Mucosa of descending colon (tissue), 3 donors: ENCODE measurements at places on chromosomes 6 and 20. TPM values are rescaled to one million over a fixed set of nuclear protein-coding genes. Genes with fewer than 3 reads are reported as not detected.

GRCh38 chr20:19903168-19903811 is 113.9 kb upstream of the NAA20 start:
- peak; percentile 43 for DNase-seq

- DNase-seq, result no peak
These were observed 714.5 kb upstream of the EYS start for GRCh38 chr6:66421570-66421969.

The SGK1 gene
- total RNA-seq, result 492 TPM

The HLA-DQB2 gene
- not detected for total RNA-seq

The UST gene
- 16.2 TPM for total RNA-seq

The THEMIS gene
- 2.7 TPM for total RNA-seq
